ENCODE measurements at places on chromosomes 4 and X.
A peak's percentile ranks its signal among the peaks of the same experiment; 100 is the strongest.

DNA sequence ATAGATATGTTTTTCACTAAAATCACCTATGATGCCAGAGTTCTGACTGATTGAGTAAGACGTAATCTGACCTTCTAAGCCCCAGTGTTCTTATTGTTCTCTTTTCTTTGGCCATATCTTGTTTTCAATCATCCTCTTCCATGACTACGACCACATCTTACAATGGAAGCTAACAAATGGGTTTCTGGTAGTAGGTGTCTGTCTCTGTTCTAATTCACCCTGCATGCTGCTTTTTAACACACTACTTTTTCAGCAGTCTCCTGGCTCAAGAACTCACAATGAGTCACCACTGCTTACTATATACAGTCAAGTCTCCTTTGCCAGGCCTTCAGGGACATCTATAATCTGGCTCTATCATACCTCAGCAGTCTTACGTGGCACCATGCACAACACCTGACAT, 146.1 kb downstream of the NEXMIF start:
- DNase-seq: no peak

DNA sequence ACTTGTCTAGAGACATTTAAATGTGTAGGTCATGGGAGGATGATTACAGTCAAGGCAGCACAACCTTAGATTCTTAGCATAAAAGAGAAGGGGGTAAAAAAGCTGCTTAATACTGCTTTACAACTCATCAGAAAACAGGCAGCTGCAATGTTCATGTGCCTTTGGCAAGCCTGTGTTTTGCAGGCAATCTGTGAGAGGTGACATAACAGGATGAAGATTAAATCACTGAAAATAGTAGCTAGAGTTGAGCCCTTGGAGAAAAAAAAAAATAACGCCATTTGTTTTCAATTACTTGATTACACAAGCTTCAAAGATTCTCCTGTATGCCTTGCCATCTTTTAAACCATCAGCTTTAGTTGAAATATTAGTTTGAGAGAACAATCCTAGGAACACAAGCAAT, 847.6 kb upstream of the LCORL start:
- no peak for DNase-seq

DNA sequence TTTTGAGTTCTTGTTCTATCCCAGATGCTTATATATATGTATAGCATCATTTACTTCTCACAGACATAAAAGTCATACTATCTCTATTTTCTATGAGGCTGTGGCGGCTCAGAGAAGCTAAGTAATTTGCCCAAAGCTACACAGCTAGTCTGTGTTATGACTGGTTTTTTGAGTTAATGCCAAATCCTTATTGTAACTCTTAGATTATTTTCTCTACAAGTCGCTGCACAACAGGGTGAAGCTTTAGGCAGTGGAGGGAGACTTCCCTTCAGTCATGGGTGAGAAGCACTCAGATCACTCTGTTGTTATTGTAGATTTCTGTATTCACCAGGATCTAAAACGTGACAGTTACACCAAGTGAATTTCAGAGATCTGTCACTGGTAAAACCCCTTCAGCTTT, 48.1 kb downstream of the WWC2 start:
- no peak for DNase-seq

DNA sequence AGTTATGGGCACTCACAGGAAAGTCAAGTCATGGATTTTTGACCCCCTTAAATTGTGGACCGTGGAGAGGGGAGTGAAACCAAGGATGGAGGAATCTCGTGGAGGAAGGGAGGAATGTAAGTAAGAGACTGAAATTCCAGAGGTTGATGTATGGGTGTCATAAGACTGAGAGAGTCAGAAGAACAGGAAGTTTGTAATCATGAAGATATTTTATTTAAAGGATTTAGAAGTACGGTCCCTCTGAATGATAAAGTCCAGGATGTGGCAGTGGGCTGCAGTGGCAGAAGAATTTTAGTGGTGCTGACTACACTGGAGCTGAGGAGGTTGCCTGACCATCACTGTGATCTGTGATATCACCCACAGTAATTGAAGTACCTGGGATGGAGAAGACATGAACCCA, 57.8 kb downstream of the DCLK2 start:
- no peak for DNase-seq

DNA sequence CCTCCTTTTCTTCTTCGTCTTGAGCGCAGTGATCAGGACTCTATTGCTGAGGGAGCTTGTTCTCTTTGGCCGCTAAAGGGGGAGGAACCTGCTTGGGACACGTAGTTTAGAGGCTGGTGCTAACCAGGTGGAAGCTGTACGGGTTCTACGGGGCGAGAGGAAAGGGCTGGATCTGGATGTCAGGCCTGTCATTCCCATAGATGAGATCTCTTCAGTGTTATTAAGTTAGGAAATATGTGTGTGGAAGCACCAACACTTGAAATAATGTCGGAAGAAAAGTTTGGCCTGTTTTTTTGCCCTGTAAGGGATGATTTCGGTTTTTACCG, 643 bp downstream of the SRP72 start:
- DNase-seq: peak; percentile 43

DNA sequence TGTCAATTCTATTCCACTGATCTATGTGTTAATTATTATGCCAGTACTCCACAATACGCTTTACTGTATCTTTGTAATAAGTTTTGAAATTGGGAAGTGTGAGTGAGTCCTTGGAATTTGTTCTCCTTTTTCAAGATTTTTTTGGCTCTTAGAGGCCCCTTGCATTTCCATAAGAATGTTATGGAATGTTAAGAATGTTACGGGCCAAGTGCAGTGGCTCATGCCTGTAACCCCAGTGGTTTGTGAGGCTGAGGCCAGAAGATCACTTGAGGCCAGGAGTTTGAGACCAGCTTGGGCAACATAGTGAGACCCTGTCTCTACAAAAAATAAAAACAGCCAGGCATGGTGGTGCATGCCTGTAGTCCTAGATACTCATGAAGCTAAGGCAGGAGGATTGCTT, 167.6 kb upstream of the CXorf66 start:
- DNase-seq: no peak

GRCh38 chrX:45768666-45769236, 568.1 kb upstream of the DIPK2B start:
- no peak for DNase-seq

GRCh38 chrX:11059933-11060332, 51.2 kb upstream of the HCCS start:
- no peak for DNase-seq

GRCh38 chr4:128311659-128312403, 24.2 kb upstream of the PGRMC2 start:
- no peak for DNase-seq

- no peak for DNase-seq
These were observed 107.7 kb upstream of the HUWE1 start for GRCh38 chrX:53794181-53794580.

GRCh38 chrX:36445566-36445965, 526.0 kb downstream of the CFAP47 start:
- DNase-seq: no peak
